Activated T-helper 1 cell treated with anti-CD3 and anti-CD28 coated beads, Interleukin-12 subunit alpha, Interleukin-12 subunit beta, Interleukin-2, Interleukin-4 antibody, amounts not matched to agents 30 ng/mL and 10 ng/mL and 1 ng/mL, durations not matched to agents 14 hours and 24 hours and 36 hours (primary cell): ENCODE measurements at places on chromosomes 5 and 9. TPM values are rescaled to one million over a fixed set of nuclear protein-coding genes. Genes with fewer than 3 reads are reported as not detected.

DNA sequence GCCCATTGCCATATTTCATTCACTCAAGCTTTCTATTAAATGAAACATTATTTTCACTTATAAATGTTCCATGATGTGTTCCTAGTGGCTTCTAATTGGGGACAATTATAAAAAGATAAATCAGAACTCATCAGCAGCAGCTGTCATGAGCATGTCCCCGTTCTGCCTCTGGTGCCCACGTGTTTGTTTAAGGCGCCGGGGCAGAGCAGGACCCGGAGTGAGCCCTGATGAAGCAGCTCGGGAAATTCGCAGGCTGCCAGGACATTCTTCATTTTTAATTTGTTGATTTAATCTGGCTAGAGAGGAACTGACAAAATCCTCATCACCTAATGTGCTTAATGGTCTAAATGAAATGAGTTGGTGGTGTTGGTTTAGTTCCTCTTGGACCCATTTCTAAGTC lies 475.0 kb downstream of the CTNND2 start:
- DNase-seq, result no peak

GRCh38 chr5:123150089-123150488 lies 61.0 kb downstream of the PRDM6 start:
- DNase-seq, result no peak

GRCh38 chr5:79448336-79448735 lies 65.6 kb downstream of the HOMER1 start:
- DNase-seq, result no peak

DNA sequence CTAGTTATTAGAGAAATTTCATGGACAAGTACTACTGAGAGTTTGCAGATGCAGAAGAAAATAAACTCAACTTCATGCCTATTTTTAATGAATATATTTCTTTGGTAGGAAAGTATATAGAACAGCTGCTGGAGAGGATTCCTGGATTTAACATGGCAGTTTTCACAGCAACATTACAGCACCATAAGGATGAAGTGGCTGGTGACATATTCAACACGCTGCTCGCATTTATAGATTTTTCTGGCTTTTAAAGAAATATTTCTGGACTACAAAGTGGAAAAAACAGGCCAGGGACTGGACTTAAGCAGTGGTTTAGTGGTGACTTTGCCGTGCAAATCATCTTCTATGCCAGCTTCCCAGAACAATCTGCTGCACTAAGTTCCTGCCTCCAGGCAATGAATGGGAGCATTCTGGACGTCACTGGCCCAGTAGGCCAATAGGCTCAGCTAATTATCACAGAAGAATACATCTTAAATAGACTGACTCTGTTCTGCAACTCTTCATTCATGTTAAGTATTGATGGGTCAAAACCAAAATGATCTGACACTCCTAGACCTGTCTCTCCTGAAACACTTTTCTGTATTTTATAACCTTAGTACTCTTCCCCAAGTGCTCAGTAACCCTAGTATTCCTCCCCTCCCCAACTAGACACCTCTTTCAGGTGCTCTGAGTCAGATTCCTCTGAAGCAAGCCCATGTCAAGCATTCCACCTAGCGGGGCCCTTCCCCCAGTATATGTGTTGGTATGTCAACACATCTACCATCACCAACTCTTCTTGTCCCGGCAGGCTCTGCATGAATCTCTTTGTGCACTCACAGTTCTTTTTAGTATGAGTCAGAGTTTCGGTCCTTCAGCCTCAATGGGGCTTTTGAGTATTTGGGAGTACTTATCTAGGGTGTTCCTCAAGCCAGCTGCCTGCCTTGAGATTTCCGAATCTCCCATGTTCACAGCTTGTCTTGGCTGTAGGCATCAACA lies 625.5 kb downstream of the CHSY3 start:
- no peak for DNase-seq

GRCh38 chr9:79779901-79780300 lies 208.1 kb downstream of the TLE4 start:
- no peak for DNase-seq

- no peak for DNase-seq
These were observed 92.8 kb downstream of the ZNF354C start for GRCh38 chr5:179152941-179153340.

DNA sequence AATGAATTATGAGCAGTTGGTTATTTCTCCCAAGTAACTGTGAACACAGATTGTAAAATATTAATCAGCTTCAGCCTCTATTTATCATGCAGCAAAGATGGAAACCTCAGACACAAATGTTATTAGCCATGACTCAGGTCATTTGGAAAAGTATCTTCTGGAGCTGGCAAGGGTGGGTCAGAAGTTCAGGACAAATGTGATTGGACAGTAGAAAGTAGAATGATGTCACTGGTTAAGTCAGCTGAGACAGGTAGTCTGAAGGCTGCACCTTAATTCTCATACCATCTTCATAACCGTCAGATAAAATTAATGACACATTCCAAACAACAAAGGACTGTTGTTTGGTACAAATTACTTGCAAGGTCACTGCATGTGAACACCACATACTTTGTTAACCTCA lies 140.2 kb downstream of the EMB start:
- no peak for DNase-seq

DNA sequence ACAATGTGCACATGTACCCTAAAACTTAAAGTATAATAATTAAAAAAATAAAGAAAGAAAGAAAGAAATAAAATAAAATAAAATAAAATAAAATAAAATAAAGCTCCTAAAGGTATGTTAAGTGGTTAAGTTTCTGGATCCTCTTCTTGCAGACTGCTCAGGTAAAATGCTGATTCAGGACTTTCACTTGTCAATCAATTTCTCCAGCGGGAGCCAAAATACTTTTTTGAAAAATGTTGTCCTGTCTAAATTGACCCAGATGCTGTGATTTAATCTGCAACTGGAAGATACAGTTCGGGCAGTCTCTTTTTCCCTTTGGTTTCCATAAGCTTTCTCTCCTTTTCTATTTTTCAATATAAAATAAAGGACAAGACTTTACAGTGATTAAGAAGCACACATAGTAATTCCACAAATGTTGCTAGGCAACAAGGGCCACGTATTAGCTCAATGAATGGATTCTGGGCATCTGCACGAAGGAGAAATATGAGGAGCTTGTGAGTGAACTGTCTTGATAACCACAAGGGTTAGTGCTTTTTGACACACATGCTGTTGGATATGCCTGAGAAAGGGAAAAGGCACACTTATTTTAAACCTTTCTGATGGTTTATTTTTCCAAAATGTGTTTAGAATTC lies 38.6 kb downstream of the HTR4 start:
- DNase-seq, result no peak

DNA sequence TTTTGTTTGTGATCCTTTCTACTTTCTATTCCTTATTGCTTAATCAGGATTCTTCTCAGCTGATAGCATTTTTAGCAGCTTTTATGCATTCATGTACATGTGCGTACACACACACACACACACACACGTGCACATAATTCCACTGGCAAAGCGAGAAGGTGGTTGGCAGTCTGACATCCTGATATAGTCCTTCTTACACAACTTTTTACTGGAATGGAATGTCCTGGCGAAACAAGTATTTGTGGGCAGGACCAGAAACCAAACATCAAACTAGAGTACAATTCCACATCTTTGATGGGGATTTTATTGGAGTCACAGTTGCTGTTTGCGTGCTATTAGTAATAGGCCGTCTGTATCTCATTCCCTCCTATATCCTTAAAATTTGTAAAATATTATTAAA lies 356.5 kb downstream of the CCDC171 start:
- no peak for DNase-seq

- DNase-seq, result no peak
These were observed 47.4 kb upstream of the AFAP1L1 start for GRCh38 chr5:149224282-149224681.

DNA sequence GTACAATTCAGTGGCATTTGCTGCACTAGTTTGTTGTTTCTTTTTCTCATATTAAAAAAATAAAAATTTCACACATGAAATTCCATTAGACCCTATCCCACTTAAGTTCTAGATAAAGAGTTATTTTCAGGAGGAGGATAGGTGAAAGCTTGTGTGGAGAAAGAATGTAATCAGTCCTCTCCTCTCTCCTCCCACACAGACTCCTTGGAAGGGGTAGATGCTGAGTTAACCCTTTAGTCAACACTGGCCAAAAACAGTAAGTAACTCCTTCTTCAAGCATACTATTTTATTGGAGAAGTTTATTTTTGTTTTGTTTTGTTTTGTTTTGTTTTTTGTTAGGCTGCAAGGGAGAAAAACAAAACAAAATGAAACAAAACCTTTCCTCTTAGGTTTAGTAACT lies 30.6 kb upstream of the LMNB1 start:
- no peak for DNase-seq

LCN10 gene
- total RNA-seq, result 0.39 and 0.59 TPM in 2 replicates

TMEM8B gene
- 1.7 and 1.9 TPM in 2 replicates for total RNA-seq

CSF1R gene
- total RNA-seq, result 0.10 TPM in 1 of 2 replicates, not detected in the other

PTBP3 gene
- 101 TPM in 2 replicates for total RNA-seq

SMIM27 gene
- total RNA-seq, result 8.7 and 11.0 TPM in 2 replicates
